Cortex of kidney (tissue), 1 donor: ENCODE measurements at places on chromosomes 2 and 18.

DNA sequence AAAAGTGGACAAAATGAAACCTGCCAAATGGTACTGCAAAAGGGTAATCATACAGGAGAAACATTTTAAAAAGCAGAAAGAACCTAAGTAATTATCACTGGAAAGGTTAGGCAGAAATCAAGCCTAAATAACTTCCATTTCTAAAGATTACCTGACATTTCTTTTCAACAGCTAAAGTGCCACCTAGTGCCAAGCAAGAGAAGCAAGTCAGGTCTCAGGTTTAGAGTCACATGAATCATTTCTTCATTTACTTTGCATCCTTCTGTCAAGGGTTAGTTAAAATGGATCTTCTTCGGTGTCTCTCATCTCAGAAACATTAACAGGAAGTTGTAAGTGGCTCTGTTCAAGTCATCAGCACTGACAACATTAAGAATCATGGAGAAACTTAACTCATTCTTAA, 90.3 kb downstream of the AKAIN1 start:
- no peak for DNase-seq

GRCh38 chr2:235460548-235461047, 33.2 kb upstream of the AGAP1 start:
- no peak for DNase-seq

DNA sequence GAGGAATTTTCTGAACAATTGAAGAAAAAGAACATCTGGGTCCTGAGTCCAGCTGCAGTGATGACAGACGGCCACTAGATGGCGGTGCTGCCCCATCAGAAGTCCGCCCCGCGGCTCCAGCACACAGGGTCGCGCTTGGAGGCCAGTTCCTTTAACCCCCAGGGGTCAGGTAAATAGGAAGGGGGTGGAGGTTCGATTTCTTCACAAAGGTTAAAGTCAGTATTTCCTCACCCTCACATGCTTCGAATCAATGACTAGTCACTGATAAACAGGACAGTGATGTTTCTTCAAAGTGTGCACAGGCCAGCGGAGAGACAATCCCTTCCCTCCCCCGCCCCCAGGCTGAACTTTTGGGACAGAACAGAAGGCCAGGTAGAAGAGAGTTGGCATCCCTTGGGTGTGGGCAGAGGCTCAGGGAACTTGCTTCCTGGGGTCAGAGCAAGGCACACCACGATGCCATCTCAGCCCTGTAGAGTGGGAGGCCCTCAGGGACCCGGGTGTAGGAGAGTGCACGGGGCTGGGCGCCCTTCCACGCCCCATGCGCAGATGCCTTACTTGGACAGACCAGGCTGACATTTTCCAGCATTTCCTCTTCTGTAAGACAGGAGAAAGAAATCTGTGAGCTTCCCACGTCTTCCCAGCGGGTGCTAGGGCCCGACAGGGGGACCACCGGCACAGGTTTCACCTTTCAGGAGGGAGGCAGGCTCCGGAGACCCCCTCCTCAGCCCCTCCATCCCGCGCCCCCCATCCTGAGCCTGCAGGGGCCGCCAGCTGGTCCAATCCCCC, 722 bp downstream of the APOB start:
- DNase-seq, result no peak

DNA sequence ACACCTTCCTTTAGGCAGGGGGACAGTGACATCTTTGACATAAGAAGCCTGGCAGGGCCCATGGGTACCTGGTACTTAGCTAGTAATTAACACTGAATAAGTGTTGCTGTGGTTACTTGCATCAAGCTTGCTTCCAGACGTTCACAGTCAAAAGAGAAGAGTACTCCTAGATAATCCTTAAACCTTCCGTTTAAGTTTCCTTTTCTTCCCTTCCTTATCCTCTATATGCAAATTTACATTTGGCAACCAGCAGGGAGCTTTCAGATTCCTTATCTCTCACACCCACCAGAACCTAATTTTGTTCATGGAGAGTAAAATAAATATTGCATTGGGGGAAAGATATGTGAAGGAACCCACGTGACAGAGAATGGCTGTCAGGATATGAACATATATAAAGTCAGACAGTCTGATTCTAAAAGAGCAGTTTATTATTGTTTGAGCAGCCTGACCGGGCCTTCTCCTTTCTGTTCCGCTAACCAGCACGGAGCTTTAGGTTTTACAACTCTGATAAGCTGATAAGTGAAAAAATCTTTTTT, 7.8 kb upstream of the RAB31 start:
- DNase-seq, result no peak

- no peak for DNase-seq
These were observed 1.8 kb downstream of the ACVR1 start for GRCh38 chr2:157874348-157874747.

GRCh38 chr18:70998490-70998889, 709.6 kb downstream of the SOCS6 start:
- DNase-seq, result no peak

DNA sequence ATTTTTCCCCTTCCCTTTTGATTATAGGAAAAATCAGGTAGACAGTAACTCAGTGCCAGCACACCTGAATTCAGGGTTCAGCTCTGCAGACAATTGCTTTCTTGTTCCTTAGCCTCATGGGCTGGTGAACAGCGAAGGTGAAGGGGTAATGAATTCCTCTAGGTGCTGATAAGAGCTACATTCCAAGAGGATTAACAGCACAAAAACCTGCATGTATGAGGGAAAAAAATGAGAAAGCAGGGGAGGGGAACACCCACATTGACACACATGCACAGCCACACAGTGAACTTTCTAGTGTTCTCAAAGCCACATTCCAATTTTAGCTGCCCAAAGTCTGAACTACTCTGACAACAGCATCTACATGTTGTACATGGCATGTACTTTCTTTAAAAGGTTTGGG, 46.1 kb downstream of the SPATS2L start:
- DNase-seq, result no peak

GRCh38 chr2:7899923-7900322, 781.9 kb upstream of the ID2 start:
- no peak for DNase-seq

DNA sequence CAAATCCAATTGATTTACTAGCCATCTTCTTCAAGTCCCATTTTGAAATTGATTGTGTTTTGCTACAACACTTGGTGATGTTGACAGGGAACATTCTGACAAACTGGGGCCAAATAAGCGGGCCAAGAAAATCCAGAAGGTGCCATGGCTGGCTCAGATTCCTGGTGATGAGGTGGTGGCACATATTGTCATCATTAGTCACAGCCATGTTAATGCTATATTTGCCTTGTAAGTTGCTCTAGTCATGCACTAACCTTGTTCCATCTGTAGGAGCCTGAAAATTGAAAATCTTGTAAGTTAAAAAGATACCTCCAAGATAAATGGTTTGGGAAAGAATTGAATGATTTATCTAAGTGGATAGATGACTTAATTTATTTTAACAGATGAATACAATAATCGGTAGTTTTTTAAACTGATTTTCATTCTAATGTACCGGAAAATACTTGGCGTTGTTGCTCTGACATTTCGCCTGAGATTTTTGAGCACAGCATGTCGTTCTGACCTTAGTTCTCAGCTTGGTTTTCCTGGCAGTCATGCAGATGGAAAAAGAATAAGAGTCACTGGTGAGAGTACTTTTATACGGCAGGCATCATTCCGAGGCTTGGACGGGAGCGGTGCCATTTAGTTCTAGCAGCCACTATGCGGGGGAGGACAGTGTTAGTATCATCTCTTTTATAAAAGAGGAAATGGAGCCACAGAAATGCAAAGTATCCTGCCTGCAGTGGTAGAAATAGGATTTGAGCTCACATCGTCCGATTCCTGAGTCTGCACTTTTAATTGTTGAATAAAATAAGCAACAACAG, 133.9 kb downstream of the ZNF532 start:
- no peak for DNase-seq

DNA sequence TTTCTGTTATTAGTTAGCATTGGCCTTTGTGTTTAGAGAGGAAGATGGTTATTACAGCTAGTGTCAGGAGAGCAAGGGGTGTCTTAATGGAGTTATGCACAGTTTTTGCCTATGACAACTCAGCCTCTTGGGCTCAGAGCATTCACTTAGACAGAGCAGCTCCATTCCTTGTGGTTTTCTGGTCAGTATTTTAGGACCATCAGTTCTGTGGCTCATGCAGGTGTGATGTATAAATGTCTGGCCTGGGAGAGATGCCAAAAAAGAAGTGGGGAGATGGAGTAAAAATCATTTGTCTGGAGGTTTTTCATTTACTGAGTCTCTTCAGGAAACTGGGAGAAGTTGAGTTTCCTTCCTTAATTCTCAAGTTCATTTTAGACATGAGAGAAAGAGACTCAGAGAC, 79.7 kb downstream of the PRKCE start:
- no peak for DNase-seq

GRCh38 chr2:16644221-16644925, 21.3 kb downstream of the CYRIA start:
- no peak for DNase-seq

DNA sequence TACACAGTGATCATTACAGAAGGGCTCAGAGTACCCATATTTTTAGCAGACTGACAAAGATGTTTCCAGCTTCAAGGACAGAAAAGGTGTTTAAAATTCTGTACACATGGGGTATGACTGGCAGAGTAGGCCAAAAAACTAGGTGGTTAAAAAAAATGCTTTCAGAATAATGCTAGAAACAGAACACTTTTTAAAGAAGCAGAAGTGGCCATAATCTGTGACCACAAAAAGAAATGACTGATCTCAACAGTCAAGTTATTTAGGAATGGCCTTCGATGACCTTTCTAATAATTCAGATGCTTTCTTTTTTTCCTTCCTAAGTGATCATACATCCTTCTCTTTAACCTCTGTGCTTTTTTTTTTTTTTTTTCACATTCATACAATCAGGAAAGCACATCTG, 4.1 kb upstream of the AQP4 start:
- DNase-seq, result no peak

DNA sequence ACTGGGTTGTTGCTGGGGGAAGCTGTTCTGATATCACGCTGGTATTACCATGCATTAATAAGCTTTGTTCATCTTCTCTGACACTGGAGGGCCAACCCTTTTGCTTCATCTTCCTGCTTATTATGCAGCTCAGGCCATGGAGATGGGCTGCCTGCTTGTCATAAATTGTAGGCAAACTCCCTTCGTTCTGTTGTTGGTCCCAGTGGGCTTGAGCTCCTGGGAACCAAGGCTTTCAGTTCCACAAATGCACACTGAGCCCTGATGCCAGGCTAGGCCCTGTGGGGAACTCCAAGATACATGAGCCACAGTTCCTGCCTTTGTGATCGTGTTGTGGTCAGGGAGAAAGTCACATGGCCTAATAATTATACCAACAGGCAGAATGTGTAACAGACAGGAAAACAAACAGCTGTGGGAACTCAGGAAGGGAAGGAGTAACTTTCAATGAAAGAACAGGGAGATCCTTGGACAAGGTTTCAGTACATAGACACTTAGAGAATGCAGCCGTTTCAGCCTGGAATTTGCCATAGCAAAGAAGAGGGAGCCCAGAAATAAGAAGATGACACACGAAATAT, 49.0 kb upstream of the BCL2L11 start:
- DNase-seq, result no peak

DNA sequence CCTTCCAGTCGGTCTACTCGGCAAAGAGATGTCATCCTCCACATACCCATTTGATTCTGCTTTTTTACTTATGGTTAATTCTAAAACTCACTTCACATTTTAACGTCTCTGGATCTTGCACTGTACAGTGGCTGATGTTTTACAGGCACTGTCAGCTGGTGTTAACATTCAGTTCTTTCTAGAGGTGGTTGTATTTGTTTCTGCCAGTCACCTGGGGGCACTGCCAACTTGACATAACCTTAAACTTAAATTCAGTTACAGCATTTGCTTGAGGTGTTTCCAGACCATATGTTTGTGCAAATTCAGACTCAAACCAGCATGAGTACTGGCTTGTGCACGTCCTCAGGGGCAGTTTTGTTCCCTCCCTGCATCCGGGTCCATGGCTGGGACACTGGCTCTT, 5.3 kb upstream of the TMEM185B start:
- no peak for DNase-seq

- no peak for DNase-seq
These were observed 824 bp upstream of the VPS54 start for GRCh38 chr2:64019975-64020528.

DNA sequence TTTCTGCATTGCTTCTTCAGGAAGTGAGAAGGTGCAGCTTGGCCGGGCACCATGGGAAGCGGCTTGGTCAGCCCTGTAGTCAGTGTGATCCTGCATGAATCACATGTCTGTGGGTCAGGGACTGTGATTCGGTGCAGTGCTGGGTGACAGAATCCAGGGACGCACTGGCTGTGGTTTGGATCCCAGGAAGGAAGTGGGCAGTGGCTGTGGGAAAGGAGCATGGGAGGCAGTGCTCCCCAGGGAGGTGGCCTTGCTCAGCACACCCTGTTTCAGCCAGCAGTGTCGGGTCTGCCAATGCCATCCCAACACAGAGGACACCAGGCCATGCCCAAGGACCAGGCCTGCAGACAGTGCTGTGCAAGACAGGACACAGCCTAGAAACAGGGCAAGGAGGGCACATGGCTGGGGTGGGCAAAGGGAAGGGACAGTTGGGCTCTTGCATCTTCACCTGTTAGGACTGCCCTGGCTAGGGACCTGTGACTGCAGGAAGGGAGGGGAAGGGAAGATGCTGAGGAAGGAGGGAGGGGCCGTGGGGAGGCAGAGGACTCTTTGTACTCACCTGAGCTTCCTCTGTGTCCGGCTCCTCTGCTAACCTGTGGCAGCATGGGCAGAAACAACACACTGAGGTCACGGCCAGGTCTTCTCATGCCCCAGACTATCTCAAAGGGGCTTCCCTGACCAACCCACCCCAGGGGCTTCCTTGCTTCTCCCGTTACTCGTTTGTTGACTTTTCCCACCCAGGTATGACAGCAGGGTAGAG, 37.2 kb upstream of the DNMT3A start:
- no peak for DNase-seq

GRCh38 chr2:68506170-68506569, 38.8 kb downstream of the APLF start:
- DNase-seq, result no peak

DNA sequence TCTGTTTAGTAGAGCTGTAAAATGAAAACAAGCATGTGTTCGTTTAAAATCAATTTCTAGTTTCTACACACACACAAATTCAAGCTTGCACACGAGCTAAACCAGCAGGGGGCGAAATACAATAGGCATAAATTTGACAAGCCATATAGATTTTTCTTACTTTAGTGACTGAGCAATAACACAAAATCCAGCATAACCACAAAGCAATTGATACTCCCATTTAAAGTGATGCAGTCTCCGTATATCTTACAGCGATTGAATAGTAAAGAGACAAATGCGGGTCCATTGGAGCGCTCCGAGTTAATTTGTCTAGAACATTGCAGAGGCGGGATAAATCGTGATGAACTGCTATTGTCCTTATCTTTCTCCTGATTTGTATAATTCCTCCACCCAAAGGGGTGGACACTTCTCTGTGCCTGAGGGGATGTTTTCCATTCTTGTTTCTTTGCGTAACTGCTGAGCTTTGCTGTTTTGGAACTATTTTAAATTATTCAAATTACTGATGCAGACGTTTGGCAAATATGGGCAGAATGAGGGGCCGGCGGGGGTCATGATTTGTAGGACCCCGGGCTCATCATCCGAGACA, 1.2 kb upstream of the AFTPH start:
- DNase-seq, result no peak

GRCh38 chr2:12031866-12032265, 285.4 kb downstream of the LPIN1 start:
- no peak for DNase-seq
